ENCODE measurements at places on chromosomes 16 and 17. TPM values are rescaled to one million over a fixed set of nuclear protein-coding genes. Genes with fewer than 3 reads are reported as not detected.

SLFN12L gene
- 6.2 TPM for total RNA-seq

ZNF750 gene
- not detected for total RNA-seq

SLC38A8 gene
- total RNA-seq: not detected

DNA sequence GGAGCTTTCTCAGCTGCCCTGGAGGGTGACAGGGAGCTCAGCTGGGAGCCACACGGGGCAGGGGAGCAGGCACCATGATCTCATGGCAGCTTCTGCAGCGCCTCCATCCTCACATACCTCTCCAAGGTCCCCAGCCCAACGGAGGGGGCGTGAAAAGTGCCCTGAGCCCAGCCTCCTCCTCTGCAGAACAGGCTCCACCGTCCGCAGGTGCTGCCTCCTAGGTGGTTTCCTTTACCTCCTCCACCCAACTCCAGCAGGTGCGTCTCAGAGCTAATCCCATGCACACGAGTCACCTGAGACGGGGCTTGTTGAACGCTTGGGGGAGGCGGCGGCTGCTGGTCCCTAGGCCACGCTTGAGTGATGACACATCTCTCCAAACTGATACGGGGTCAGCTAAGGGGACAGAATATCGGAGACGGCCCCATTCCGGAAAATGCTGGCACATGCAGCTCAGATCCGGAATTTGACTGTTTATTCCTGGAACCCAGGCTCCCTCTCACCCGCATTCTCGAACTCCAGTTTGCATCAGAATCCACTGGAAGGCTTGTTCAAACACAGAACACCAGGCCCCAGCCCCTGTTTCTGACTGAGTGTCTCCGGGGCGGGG lies 387 bp upstream of the SLC38A8 start:
- H3K36me3 ChIP-seq: no peaks in the 10 kb centered on the region
- DNase-seq: no peak
- H3K27me3 ChIP-seq: peaks cover 34% of the 10 kb centered on the region
- no peaks in the 10 kb centered on the region for H3K4me1 ChIP-seq

DNA sequence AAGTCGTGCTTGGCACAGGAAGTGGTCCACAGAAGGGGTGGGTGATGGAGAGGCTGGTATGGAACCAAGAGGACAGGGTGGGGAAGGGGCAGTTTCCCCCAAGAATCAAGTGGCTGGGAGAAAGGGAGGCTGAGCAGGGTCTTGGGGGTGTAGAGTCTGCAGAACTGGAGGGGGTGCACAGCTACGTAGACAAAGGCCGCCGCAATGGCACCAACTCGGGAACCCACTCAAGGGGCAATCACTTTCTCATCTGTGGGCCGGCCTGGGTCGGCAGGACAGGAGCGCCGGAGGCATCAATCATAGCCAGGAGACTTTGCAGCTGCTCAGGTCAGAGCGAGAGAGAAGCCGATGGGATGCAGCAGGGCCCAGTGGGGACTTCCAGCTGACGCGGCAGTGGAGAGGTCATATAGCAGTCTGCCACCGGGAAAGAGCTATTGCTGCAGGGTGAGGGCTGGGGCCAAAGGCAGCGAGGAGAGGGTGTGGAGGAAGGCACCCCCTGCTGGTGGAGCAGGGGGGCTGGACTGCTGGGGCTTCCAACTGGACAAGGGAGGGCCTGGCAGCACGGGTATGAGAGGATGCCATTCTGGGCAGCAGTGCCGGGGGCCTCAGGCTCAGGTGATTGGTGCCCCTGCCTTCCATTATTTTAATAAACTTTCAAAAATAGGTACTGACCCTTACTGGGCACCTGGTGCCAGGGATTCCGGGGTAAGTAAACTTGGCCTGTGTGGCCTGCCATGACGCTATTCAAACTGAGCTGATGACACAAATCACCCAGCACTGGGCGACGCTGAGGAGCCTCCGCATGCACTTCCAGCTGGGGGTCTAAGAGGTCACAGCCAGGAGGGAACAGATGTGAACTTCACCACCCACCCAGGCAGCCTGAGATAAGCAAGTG lies 52.5 kb upstream of the MTSS2 start:
- H3K4me1 ChIP-seq: peaks cover 47% of the 10 kb centered on the region
- peak overlapping the region; percentile 93 for H3K27ac ChIP-seq
- H3K4me3 ChIP-seq: no peak overlapping the region
- H3K36me3 ChIP-seq: no peaks in the 10 kb centered on the region

- no peaks in the 10 kb centered on the region for H3K36me3 ChIP-seq
- no peak overlapping the region for H3K27ac ChIP-seq
- no peak overlapping the region for H3K4me3 ChIP-seq
- no peak for DNase-seq
Observed at GRCh38 chr16:9082422-9082821, 9.0 kb upstream of the HAPSTR1 start.

TOP3A gene
- total RNA-seq: 43.3 TPM

- no peak overlapping the region for H3K27ac ChIP-seq
- H3K4me1 ChIP-seq: no peaks in the 10 kb centered on the region
- no peak overlapping the region for H3K4me3 ChIP-seq
- H3K27me3 ChIP-seq: no peaks in the 10 kb centered on the region
- H3K36me3 ChIP-seq: no peaks in the 10 kb centered on the region
Observed at GRCh38 chr16:66677179-66677578, 19.4 kb downstream of the CMTM4 start.

DNA sequence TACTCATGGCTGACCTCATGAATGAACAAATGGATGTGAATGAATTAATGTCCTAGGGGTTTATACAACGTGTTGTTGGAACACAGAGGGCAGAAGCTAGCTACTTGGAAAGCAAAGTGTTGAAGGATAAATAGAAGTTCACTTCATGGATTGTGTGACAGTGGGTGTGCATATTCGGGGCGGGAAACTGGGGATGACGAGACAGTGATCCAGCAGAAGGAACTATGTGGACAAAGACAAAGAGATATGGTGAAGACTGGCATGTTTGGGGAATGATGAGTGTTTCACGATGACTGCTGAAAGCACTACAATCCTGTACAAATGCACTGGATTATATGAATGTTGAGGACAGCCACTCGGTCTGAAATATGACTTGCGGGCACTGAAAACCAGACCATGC lies 250.5 kb upstream of the C16orf82 start:
- H3K27ac ChIP-seq: no peak overlapping the region
- H3K4me1 ChIP-seq: no peaks in the 10 kb centered on the region
- no peak overlapping the region for H3K4me3 ChIP-seq

DNA sequence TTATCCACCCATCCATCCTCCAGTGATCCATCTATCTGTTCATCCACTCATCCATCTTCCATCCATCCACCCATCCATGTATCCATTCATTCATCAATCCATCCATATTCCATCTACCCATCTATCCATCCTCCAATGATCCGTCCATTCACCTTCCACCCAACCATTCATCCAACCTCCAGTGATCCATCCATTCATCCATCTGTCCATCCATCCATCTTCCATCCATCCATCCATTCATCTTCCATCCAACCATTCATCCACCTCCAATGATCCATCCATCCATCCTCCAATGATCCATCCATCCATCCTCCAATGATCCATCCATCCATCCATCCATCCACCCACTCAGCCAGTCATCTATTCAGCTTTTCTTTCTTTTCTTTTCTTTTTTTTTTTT lies 156.5 kb upstream of the WSCD1 start:
- H3K27me3 ChIP-seq: no peaks in the 10 kb centered on the region
- no peak overlapping the region for H3K4me3 ChIP-seq
- H3K27ac ChIP-seq: no peak overlapping the region

DNA sequence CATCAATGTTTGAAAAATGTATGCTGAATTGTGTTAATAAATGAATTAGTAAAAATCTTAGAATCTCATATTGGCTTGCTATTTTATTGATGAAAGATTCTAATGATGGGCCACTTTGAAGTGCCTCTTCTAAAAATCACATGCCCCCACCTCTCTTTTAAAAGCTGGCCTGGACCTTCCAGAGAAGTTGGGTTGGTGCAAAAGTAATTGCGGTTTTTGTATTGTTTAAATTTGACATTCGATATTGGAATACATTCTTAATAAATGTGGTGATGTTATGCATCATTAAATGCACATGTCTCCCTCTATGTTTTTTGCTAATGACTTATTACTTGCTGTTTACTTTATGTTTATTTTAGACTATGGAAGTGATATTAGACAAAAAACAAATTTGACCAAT lies 314.6 kb upstream of the C16orf82 start:
- H3K27ac ChIP-seq: no peak overlapping the region
- no peaks in the 10 kb centered on the region for H3K36me3 ChIP-seq
- no peak overlapping the region for H3K4me3 ChIP-seq
- DNase-seq: no peak
- H3K4me1 ChIP-seq: no peaks in the 10 kb centered on the region
- H3K27me3 ChIP-seq: no peaks in the 10 kb centered on the region

- H3K4me3 ChIP-seq: no peak overlapping the region
- H3K4me1 ChIP-seq: no peaks in the 10 kb centered on the region
Observed at GRCh38 chr17:28097901-28098300, 55.4 kb downstream of the NLK start.

KRT15 gene
- 0.80 TPM for total RNA-seq

- no peaks in the 10 kb centered on the region for H3K4me1 ChIP-seq
- no peak for DNase-seq
- no peaks in the 10 kb centered on the region for H3K27me3 ChIP-seq
- no peaks in the 10 kb centered on the region for H3K36me3 ChIP-seq
Observed at GRCh38 chr16:48907906-48908634, 298.1 kb upstream of the N4BP1 start.

DNA sequence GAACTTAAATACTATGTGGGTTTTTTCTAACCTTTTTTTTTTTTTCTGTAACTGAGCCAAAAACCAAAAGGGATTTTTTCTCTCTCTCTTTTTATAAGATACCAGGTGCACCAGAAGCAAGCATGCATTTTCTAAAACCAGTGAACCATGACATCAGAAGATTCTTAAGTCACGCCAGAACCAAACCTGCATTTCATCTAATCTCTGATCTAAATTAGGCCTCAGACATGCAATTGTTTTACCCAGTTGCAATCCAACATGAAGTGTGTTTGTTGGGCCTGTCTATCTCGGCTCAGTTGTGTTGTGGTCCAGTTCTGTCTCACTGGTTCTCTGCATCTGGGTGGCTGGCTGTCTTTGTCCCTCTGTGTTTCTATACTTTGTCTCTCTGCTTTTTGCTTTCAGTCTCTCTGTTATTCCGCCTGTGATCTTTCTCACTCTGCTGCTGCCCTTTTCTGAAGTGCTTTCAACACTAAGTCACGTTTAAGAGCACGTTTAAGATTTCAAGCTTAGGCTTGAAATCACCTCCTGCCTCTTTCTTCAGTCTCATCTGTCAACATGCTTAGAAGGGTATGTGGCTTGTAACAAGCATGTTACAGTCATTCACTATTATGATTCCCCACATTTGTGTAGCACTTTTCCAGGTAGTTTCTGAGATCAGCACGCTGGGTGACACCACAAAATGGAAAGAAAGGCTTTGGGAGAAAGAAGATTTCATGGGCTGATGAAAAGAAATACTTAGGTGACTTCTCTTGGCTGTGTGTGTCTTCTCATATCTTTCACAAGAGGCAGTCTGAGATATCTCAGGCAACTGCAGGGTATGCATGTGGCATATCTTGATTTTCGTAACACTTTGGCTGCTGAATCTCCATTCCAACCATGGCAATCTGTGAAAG lies 488.9 kb downstream of the SHISA9 start:
- no peak for DNase-seq
- no peaks in the 10 kb centered on the region for H3K4me1 ChIP-seq
- H3K4me3 ChIP-seq: no peak overlapping the region
- H3K36me3 ChIP-seq: no peaks in the 10 kb centered on the region
- H3K27ac ChIP-seq: no peak overlapping the region
- no peaks in the 10 kb centered on the region for H3K27me3 ChIP-seq

DNA sequence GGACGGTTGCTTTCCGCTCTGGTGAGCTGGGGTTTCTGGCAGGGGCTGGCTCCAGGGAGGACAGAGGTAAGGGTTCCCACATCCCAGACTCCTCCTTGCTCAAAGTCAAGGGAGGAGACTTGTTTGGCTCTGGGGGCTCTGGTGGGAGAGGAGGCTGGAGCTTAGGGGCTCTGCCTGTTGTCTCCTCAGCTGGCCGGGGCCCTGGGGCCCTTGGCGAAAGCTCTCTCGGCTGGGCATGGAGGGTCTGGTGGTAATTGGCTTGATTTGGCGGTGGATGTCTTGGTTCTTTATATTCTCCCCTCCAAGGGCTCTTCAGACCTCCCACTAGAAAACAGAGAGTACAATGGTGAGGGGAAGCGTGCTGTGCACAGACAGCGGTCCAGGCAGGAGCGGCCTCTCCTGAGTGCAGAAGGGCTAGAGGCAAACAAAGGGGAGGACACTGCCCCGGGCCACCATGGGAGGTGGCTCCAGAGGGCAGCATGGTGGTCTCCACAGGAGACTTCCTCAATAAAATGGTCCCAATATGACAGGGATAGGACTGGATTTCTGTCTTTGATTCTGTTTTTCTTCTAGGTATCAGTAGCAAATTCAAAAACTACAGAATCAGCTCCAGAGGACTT lies 5.7 kb upstream of the SPATA32 start:
- H3K36me3 ChIP-seq: no peaks in the 10 kb centered on the region
- no peak overlapping the region for H3K27ac ChIP-seq
- no peak overlapping the region for H3K4me3 ChIP-seq
- peaks cover 15% of the 10 kb centered on the region for H3K4me1 ChIP-seq
- no peaks in the 10 kb centered on the region for H3K27me3 ChIP-seq

AURKB gene
- total RNA-seq: 4.3 TPM

- no peak for DNase-seq
- no peaks in the 10 kb centered on the region for H3K36me3 ChIP-seq
- H3K27me3 ChIP-seq: no peaks in the 10 kb centered on the region
- peaks cover 16% of the 10 kb centered on the region for H3K4me1 ChIP-seq
- no peak overlapping the region for H3K4me3 ChIP-seq
- H3K27ac ChIP-seq: peak overlapping the region; percentile 31
Observed at GRCh38 chr17:34236281-34236892, 18.7 kb upstream of the CCL2 start.

- DNase-seq: peak; percentile 39
- no peaks in the 10 kb centered on the region for H3K27me3 ChIP-seq
- H3K27ac ChIP-seq: peak overlapping the region; percentile 91
Observed at GRCh38 chr16:56424791-56425438, 430 bp downstream of the AMFR start.

- no peaks in the 10 kb centered on the region for H3K4me1 ChIP-seq
- H3K27me3 ChIP-seq: no peaks in the 10 kb centered on the region
- no peaks in the 10 kb centered on the region for H3K36me3 ChIP-seq
- DNase-seq: no peak
- H3K27ac ChIP-seq: no peak overlapping the region
Observed at GRCh38 chr16:25950586-25951281, 259.0 kb downstream of the HS3ST4 start.

- H3K4me3 ChIP-seq: no peak overlapping the region
- H3K36me3 ChIP-seq: no peaks in the 10 kb centered on the region
- H3K4me1 ChIP-seq: no peaks in the 10 kb centered on the region
- H3K27ac ChIP-seq: no peak overlapping the region
- H3K27me3 ChIP-seq: no peaks in the 10 kb centered on the region
Observed at GRCh38 chr17:40295488-40296436, 8.1 kb downstream of the CDC6 start.

BEAN1 gene
- total RNA-seq: not detected

- no peak overlapping the region for H3K27ac ChIP-seq
- no peaks in the 10 kb centered on the region for H3K4me1 ChIP-seq
- DNase-seq: no peak
- H3K36me3 ChIP-seq: no peaks in the 10 kb centered on the region
- H3K4me3 ChIP-seq: no peak overlapping the region
Observed at GRCh38 chr16:52708476-52708875, 161.5 kb upstream of the TOX3 start.

- H3K27me3 ChIP-seq: peaks cover 5% of the 10 kb centered on the region
- DNase-seq: peak; percentile 15
- no peak overlapping the region for H3K4me3 ChIP-seq
Observed at GRCh38 chr17:8698162-8698971, 46.3 kb downstream of the CCDC42 start.

CACNB1 gene
- total RNA-seq: 21.7 TPM

CX3CL1 gene
- total RNA-seq: 13.5 TPM

All from transverse colon (tissue), 4 donors.